ENCODE measurements at places on chromosomes 5 and 9.

- DNase-seq, result no peak
Observed at GRCh38 chr5:158751961-158752655, 347.6 kb downstream of the EBF1 start.

DNA sequence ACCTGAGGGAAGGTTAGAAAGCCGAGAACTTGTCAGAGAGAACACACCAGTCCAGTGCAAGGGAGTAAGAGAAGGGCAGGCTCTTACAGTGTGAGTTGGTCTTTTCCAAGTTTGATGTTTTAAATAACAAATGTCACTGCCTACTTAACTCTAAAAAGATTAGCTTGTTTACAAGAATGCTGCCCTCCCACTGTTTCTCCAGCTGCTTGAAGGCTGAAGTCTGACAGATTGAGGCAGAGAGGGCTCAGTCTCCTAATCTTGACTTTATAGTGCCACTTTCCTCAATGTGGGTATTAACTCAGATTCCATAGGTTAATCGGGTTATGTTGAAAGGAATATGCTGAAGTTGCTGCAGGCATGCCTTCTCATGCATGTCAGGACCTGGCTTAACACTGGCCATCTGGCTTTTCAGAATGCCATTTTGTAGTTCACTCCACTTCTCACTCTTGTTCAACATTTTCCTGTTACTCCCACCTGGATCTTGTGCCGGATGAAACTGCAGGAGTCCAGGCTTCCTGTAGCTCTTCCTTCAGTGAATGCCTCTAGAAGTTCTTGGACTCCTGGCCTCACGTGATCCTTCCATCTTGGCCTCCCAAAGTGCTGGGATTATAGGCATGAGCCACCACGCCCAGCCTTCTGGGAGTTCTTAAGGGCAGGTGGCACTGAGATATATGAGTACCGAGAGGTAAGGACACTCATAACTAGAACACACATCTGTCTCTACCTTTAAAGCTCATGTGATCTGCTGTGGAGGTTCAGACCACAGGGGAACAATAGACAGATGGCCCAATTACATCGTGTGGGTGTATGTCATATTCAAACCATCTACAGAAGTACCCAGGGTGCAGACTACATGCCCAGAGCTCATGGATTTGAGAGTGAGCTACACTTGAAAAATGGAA is 249.7 kb downstream of the ARHGAP26 start:
- no peak for DNase-seq

- no peak for DNase-seq
Observed at GRCh38 chr5:78397831-78398230, 37.4 kb downstream of the SCAMP1 start.

GRCh38 chr5:138809391-138809790 is 56.2 kb downstream of the CTNNA1 start:
- DNase-seq, result no peak

DNA sequence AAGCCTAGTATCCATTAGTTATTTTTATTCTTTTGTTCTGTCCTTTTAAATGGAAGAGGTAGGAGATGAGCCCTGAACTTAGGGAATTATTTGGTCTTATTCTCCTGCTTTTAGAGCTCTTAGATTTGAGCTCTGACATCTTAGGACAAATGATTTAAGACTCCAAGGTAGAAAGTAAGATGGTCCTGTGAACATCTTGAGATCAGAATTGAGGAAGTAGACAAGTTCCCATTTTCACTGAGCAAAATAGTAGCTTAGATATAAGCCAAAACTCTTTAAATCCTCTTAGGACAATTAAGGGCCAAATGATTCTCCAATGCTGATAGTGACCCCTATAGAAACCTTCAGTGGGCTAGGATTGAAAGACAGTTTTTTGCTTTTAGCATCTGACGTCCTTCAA is 53.0 kb upstream of the RUSC2 start:
- no peak for DNase-seq

DNA sequence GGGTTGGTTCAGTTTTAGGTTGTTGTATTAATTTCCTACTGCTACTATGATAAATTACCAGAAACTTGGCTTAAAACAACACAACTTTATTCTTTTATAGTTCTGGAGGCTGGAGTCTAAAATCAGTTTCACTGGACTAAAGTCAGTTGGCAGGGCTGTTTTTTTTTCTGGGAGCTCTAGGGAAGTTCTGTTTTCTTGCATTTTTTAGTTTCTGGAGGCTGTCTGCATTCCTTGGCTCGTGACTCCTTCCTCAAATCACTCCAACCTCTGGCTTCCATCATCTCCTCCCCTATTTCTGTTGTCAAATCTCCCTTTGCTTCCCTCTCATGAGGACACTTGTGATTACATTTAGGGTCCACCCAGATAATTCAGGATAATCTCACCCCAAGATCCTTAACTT is 51.3 kb upstream of the SUB1 start:
- no peak for DNase-seq

DNA sequence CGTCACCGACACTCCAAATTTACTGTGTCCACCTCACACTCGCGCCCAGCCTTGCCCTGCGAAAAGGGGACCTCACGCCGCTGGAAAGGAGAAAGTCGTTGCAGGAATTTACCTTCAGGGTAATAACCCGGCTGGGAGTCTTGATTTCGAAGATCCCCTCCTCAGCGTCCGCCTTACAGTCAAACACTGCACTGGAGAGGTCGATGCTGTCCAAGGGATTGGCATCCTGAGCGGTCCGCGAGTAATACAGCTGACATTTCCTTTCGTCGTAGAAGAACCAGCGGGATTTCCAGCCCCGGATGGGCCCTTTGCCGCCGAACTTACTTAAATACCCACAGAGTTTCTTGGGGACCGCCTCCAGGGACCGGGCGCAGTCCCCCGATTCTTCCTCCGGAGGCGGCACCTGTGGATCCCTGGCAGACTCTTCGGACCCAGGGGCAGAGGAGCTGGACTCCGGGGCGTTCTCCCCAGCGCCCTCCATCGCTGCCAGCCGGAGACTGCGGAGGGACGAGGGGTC is 330 bp downstream of the TBC1D2 start:
- peak; percentile 4 for DNase-seq

Data from effector CD4-positive, alpha-beta T cell (primary cell).